Metanephros (tissue), 2 donors: ENCODE measurements at places on chromosomes 7 and 10. TPM values are rescaled to one million over a fixed set of nuclear protein-coding genes. Genes with fewer than 3 reads are reported as not detected.

GPRIN2 gene
- total RNA-seq = 8.2 TPM

EBF3 gene
- 12.2 TPM for total RNA-seq

NPTX2 gene
- total RNA-seq = 2.3 TPM

LEP gene
- total RNA-seq = 0.70 TPM

EEPD1 gene
- 11.7 TPM for total RNA-seq

TAS2R3 gene
- total RNA-seq = 7.1 TPM

JMJD1C gene
- 172 TPM for total RNA-seq

SYT15B gene
- 2.7 TPM for total RNA-seq

CYP2C19 gene
- 0.18 TPM for total RNA-seq

CYP2C9 gene
- total RNA-seq = 2.9 TPM

BLNK gene
- total RNA-seq = 25.1 TPM

CYP26C1 gene
- not detected for total RNA-seq

PRPS1L1 gene
- total RNA-seq = not detected

ADAM22 gene
- total RNA-seq = 18.6 TPM

BAIAP2L1 gene
- total RNA-seq = 4.4 TPM

RELN gene
- 9.8 TPM for total RNA-seq

HMX2 gene
- total RNA-seq = 0.99 TPM

CLDN3 gene
- total RNA-seq = 79.3 TPM

SAMD8 gene
- total RNA-seq = 24.6 TPM

ELAPOR2 gene
- 8.0 TPM for total RNA-seq
